Daoy (cell line): ENCODE measurements at places on chromosomes 7 and 10. TPM values are rescaled to one million over a fixed set of nuclear protein-coding genes. Genes with fewer than 3 reads are reported as not detected.

DNA sequence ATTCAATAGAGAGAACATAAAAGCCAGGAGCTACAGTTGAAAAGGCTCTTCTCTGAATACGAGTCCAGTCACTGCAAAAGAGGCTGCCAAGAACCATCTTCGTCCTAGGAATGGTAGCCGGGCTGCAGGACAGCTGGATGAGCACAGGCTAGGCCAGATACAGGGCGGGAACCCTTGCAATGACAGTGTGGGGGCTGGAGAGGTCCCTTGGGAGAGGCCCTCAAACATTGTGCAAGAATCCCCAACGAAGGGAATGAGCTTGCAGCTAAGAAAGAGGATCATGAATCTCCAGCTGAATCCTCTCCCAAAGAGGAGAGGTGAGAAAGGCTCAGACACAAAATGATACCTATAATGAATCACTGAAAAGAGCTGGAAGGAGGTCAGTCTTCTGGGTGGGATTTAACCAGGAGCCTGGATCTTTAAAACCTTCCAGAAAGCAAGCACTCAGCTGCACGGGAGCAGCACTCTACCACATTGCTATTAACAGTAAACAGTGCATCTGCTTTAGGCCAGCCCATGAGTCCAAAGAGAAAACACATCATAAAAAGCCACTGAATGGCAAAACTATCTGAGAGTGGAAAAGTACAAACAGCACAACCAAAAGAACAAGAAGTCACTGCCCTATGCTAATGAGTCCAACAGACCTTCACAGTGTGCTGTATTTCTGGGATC, 287.9 kb downstream of the TNS3 start:
- DNase-seq, result no peak

- peak; percentile 32 for DNase-seq
Measured at GRCh38 chr7:18503126-18503866, 7.7 kb downstream of the HDAC9 start.

DNA sequence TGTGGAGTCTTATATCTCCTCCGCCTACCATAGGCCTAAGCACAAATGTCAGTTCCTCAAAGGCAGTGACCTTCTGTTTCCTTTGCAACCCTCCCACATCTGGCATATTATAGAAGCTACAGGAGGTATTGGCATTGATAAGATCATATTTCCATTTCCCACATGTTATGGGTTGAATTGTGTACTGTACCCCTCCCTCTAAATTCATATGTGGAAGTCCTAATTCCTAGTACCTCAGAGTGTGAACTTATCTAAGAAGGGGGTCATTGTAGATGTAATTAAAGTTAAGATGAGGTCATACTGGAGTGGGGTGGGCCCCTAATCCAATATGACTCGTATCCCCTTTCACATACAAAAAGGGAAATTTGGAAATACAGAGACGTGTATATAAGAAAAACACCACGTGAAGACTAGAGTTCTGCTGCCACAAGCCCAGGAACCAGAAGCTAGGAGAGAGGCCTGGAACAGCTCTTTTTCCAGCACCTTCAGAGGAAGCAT, 6.1 kb upstream of the LAMB4 start:
- no peak for DNase-seq

DNA sequence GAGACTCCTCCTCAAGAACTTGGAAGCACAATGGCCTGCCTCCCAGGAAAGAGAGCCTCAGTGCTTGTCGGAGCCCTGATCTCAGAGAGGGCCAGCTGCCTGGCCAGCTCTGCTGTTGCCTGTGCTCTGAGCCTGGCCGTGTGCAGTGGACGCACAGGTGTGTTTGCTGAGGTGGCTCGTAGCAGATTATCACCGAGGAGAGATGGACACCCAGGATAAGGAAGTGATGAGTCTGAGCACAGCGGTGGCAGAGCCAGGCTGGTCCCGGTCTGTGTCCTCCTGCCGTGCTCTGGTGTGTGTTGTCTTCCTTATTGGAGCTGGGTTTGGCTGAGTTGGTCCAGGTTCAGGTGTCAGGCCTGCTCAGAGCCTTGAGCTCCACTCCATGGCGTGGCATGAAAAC, 208.5 kb downstream of the EBF3 start:
- DNase-seq, result no peak

DNA sequence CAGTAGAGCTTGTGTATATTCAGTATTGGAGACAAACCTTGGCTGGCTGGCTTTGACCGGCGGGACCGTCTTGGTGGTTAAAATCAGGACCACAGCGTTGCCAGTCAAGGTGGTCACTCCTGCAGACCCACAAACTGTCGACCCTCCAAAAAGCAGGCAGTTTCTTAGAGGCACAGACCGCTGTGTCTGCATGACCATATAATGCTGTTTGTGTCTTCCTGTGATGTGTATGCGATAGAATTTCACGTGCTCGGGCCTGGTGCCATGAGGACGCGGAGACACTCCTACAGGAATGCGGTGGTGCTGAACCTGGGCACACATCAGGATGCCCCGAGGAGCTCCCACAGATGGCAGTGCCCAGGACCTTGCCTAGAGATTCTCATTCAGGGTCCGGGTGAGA, 34.8 kb downstream of the BNIP3 start:
- DNase-seq, result no peak

DNA sequence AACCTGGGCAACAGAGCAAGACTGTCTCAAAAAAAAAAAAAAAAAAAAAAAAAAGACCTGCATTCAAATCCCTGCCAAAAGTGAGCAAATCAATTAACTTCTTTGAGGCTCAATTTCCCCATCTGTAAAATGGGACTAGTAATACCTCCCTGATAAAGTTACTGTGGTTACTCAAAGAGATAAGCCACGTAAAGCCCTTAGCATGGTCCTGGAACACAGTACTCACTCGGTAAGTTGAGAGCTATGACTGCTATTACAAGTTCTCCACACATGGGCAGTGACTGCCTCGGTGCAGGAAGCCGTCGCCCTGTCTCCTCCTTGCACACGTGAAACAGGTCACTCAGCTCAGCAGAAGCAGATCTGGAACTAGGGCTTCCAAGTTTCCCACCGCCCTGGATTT, 37.9 kb downstream of the DDIT4 start:
- DNase-seq, result no peak

- DNase-seq, result no peak
Measured at GRCh38 chr10:29828440-29828894, 193.7 kb upstream of the SVIL start.

DNA sequence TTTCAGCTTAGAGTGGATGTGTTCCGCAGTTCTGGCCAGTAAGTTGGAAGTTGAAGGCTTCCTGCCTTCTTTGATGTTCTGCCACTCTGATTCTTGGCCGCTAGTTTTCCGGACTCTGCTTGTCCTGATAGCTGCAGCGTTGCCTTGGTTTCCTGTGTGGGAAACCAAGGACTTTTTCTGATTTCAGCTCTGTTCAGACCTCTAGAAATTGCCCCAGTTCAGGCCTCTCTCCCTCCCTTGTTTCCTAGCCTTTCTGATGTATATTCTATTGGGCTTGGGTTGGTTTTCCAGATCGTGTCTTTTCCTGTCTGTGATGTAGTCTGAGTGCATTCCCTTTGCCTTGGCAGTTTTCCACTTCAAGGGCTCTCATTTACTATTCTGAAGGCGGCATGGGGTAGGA, 318.7 kb downstream of the BBS9 start:
- no peak for DNase-seq

DNA sequence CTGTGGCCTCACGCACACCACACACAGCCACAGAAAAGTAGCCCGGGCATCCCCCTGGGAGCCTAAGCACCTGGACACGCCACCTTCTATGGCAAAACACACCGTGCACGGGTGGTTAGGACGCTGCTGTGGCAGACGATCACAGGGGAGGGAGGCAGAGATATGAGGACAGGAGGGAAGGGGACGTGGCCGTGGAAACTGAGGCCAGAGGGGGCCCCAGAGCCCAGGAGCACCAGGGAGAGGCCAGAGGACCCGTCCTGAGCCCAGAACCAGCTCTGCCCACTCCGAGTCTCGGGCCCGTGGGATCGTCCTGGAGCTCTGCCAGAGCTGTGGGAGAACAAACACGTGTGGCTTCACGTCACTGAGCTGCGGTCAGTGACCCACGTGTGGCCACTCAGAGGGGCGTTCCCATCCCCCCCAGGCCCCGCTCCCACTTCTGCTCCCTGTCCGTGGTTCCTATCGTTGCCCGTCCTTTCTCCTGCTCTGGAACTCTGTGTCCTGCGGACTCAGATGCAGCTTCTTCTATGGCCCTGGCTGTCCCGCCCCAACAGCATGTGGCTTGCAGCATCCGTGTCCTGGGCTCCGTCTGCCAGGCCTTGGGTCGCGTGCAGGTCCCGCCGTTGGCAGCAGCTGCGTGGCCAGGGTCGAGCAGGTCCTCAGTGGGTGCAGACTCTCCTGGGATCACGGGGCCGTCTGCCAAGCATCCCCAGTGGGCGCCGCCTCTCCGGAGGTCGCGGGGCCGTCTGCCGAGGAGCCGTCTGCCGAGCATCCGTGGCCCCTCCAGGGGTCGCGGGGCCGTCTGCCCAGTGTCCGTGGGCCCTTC, 31.0 kb downstream of the GET4 start:
- peak; percentile 49 for DNase-seq

GRCh38 chr10:130761032-130761575, 550.4 kb downstream of the TCERG1L start:
- DNase-seq, result no peak

DNA sequence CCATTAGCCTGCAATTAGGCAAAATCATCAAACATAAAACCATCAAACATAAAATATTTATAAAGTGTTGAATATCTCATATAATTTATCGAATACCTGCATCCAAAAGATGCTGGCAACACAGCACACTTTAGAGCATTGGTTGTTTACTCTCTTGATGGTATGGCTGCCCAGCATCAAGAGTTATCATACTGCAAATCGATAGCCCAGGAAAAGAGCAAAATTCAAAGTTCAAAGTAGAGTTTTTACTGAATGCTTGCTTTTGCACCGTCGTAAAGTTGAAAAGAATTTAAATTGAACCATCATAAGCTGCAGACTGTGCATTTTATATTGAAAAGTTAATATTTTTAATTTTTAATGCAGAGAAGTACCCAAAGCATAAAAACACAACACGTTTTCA, 4.2 kb upstream of the GSTO2 start:
- DNase-seq, result no peak

- DNase-seq, result peak; percentile 71
Measured at GRCh38 chr10:14601872-14602725, 172.6 kb downstream of the FAM107B start.

DNA sequence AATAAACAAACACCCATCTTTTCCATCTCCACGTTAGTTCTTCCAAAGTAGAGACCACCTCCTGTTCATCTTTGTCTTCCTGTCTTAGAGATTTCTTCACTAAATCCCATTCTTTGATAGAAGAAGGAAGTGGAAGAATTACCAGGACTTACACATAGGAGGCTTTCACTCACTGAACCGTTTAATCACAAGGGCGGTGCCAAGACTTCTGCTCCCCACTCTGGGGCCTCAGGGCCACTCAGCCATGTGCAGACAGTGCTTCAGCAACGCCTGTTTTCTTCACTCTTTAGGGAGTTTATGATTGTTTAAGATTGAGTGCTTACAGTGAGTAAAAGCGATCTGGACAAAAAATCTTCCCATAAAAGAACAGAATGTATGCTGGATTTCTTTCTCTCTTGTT, 63.9 kb upstream of the SORCS3 start:
- DNase-seq, result no peak

DNA sequence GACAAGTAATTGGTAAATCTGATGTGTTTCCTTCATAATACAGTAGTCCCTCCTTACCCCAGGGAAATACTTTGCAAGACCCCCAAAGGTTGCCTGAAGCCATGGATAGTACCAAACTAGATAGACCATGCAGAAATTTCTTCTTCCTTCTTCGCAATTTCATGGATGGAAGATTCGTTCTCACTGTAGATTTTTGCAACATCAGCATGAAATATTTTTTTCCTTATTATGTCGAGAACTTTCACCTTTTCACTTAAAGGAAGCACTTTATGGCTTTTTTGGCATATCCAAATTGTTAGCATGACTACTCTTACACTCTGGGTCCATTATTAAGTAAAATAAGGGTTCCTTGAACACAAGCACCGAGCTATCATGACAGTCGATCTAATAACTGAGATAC, 333.2 kb downstream of the LHFPL3 start:
- DNase-seq, result no peak

DNA sequence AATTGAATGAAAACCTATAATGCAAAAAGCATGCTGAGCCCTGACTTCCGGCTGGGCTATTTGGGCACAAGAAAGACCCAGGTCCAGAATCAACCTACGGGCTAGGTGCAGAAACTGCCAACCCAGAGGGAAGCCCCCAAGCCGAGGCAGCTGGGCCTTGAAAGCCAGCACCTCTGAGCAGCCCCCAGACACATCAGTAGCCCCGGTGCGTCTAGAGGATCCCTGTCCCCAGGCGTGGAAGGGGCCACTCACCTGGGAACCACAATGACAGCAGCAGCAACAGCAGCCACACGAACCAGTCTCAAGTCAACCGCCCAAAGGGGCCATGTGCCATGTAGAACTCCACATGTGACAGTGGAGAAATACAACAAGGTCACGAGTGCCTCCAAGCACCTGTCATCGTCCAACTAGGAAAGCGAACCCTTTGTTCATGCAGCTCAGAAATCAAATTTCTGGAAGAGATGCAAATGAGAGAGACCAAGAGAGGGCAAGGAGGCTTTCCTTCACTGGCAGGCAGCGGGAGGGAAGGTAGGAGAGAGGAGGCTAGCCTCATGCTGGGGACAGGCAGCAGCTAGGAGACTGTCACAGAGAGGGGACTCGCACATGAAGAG, 57.5 kb upstream of the CHST15 start:
- no peak for DNase-seq

GRCh38 chr7:137753948-137754851, 92.6 kb downstream of the DGKI start:
- peak; percentile 33 for DNase-seq

DNA sequence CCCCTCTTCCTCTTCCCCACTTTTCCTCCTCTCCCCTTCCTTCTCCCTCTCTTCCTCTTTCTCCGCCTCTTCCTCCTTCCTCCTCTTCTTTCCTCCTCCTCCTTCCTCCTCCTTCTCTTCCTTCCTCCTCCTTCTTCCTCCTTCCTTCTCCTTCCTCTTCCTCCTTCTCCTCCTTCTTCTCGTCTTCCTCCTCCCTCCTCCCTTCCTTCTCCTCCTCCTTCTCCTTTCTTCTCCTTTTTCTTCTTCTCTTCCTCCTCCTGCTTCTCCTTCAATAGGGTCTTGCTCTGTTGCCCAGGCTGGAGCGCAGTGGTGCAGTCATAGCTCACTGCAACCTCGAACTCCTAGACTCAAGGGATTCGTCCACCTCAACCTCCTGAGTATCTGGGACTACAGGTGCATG, 56.9 kb downstream of the PALD1 start:
- DNase-seq, result no peak

The ITIH5 gene
- 0.06 TPM in 1 of 2 replicates, not detected in the other for total RNA-seq

The ARMS2 gene
- not detected in 2 replicates for total RNA-seq

The MMP21 gene
- not detected in 2 replicates for total RNA-seq

The SDK1 gene
- 4.2 and 5.0 TPM in 2 replicates for total RNA-seq

The ELOVL3 gene
- total RNA-seq, result 0.06 TPM in 1 of 2 replicates, not detected in the other

The TUBAL3 gene
- 0.23 and 0.54 TPM in 2 replicates for total RNA-seq

The GIMAP7 gene
- total RNA-seq, result not detected in 2 replicates
